ENCODE measurements at places on chromosomes 16 and 17.
A peak's percentile ranks its signal among the peaks of the same experiment; 100 is the strongest.

GRCh38 chr17:77492446-77493237 is 351.9 kb downstream of the SEC14L1 start:
- no peak for DNase-seq

- no peak for DNase-seq
Observed at GRCh38 chr16:87860553-87861299, 8.6 kb downstream of the SLC7A5 start.

GRCh38 chr16:88734361-88734728 is 28.0 kb downstream of the CTU2 start:
- no peak for DNase-seq

- no peak for DNase-seq
Observed at GRCh38 chr16:17830651-17831050, 359.9 kb upstream of the XYLT1 start.

DNA sequence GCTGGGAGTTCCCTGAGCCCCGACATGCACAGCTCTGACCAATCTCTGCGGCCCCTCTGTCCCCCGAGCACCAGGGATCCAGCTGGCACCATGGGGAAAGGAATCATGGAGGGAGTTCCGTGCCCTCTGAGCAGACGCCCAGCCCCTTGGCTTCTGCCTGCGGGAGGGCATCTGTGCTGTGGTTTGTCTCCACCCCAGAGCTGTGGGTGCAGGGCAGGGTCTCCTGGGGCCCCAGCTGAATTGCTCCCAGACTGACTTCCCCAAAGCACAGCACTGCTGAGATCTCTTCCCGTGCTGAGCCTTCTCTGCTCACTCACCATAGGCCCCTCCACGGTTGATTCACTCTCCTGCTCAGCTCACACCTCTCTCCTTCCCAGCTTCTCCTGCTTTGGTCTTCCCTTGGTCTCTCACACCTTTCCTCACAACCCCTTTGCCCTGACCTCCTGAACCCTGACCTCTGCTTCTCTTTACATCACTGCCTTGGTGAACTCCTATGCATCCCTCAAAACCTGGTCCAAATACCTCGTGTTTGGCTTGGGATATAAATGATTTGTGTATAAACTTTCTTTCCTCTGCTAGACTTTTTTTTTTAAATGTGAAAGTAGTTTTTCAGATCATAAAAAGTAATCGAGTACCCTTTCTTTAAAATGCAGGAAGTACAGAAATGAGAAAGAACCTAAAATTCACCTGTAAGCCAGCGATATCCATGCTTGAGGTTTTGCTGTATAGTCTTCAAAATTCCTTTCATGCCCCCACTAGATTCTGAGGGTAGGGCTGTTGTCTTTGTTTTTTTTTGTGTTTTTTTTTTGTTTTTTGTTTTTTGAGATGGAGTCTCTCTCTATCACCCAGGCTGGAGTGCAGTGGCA is 265.3 kb downstream of the SEC14L1 start:
- no peak for DNase-seq

DNA sequence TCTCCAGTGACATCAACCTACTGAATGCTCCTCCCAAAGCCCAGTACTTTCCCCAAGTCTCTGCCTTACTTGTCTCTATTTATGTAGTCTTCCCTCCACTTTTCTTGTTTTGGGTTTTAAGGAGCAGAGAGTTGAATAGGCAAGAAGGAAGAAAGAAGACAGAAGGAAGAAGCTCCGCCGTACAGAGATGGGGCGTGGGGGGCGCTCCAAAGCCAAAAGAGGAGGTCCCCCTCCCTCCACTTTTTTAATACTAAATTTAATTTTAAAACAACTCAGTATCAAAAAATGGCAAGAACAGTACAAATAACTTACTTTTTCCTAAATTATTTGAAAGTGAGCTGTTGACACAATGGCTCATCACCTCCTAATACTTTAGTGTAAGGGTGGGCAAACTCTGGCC is 4.6 kb downstream of the EFTUD2 start:
- no peak for DNase-seq

DNA sequence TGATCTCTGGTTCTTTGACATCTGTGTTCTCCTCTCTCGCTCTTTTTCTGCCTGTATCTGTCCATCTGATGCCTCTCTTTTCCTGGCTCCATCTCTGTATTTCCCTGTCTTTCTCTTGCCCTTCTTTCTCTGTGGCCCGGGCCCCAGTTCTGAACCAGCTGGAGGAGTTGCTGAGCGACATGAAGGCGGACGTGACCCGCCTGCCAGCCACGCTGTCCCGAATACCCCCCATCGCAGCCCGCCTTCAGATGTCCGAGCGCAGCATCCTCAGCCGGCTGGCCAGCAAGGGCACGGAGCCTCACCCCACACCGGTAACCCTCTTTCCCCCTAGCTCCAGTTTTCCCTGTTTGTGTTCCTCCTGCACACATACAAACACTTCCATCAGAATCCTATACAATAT is 5.8 kb downstream of the RNF227 start:
- DNase-seq, result no peak

GRCh38 chr16:89843409-89844350 is 15.4 kb downstream of the SPIRE2 start:
- no peak for DNase-seq

DNA sequence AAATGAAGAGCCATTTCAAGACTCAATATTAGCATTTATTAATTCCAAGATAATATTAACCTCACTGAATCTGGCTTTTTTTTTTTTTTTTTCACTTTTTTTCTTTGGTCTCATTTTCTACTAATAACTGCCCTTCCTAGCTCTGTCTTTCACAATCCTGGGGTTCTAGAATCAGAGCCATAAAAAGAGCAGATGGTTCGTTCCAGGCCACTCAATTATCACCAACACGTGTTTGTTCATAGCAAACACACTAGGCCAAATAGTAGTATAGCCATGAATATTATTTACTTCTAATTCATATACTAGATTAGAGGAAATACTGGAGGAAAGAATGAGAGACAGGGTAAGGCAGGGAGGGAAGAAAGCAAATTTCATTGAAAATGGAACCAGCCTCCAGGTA is 39.8 kb downstream of the TEX2 start:
- no peak for DNase-seq

DNA sequence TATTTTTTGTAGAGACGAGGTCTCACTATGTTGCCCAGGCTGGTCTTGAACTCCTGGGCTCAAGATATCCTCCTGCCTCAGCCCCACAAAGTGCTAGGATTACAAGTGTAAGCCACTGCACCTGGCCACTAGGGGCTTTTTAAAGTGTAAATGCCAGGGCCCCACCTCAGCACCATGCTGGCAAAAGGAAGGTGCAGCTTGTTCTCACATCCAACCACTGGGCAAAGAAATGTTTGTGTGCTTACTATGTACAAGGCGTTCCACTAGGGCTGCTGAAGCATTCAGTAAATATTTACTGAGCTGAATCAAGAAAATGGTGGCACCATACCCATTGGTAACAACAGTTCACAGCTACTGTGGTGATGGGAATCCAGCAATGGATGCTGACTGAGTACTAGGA is 22.6 kb downstream of the COG1 start:
- no peak for DNase-seq

GRCh38 chr16:76459111-76459510 is 181.9 kb downstream of the CNTNAP4 start:
- no peak for DNase-seq

- no peak for DNase-seq
Observed at GRCh38 chr17:80983545-80983944, 8.1 kb upstream of the CHMP6 start.

DNA sequence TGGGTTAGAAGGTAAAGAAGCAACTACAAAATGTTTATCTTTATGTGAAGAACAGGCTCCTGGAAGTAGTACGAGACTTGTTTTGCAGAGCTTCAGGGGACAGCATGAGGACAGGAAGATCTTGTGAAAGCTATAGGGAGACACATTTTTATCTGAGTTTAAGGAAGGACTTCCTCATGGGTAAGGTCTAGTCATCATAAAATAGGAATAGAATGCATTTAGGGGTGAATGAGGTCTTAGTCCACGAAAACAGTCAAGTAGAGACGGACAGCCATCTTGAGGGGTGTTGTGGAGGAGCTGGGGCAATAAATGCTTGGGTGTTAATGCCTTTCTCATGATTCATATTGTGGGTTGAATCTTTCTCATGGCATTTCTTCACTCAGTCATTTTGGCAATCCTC is 24.3 kb downstream of the KCNJ16 start:
- DNase-seq, result no peak

GRCh38 chr16:27316038-27316680 is 2.4 kb downstream of the IL4R start:
- DNase-seq, result no peak

DNA sequence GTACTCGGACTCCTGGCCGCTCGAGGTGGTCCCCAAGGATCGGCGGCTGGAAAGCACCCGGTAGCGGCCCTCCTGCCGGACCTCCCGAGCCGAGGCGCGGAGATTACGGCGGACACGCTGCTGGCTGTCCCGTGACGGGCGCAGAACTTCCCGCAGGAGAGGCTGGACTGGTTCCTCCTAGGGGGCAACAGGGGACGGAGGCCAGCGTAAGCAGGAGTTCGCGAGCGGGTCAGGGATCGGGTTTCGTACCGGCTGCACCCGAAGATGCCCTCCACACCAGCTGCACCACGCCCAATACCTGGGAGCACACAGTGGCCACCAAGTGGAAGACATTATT is 341 bp downstream of the SLC7A6OS start:
- DNase-seq, result no peak

DNA sequence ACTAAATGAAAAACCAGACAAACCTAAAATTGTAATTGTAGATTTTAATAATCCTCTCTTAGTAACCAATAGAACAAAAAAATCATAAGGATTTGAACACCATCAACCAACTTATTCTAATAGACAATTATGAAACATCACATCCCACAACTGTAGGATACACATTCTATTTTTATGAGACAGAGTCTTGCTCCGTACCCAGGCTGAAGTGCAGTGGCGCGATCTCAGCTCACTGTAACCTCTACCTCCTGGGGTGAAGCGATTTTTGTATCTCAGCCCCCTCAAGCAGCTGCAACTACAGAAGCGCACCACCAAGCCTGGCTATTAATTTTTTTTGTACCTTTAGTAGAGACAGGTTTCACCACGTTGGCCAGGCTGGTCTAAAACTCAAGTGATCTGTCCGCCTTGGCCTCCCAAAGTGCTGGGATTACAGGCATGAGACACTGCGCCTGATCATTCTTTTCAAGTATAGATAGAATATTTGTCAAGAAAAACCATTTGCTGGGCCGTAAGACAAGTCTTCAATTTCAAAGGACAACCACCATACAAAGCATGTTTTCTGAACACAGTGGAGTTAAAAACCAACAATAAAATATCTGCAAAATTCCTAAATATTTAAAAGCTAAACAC is 49.8 kb downstream of the CREBBP start:
- DNase-seq, result no peak

- DNase-seq, result no peak
Observed at GRCh38 chr16:86306011-86306644, 204.2 kb upstream of the FOXF1 start.

DNA sequence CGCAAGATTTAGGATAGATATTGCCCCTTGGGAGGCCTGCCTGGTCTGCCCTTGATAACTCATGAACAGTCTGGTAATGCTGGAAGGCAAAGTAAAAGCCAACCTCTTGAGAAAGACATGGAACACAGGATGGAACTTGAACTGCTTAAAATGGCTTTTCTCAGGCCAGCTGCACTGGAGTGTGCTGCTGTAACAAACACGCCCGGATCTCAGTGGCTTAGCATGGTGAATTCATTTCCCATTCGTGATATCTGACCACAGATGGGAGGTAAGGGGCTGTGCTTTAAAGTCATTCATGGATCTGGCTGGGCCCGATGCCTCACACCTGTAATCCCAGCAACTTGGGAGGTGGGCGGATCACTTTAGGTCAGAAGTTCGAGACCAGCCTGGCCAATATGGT is 113.2 kb downstream of the WWOX start:
- no peak for DNase-seq

- DNase-seq, result no peak
Observed at GRCh38 chr17:72654706-72655105, 437.8 kb downstream of the SLC39A11 start.

- DNase-seq, result no peak
Observed at GRCh38 chr16:54812229-54812628, 118.4 kb upstream of the IRX5 start.

- DNase-seq, result no peak
Observed at GRCh38 chr17:7183433-7184090, 4.4 kb upstream of the ASGR1 start.

GRCh38 chr16:60214311-60214710 is 1480.2 kb upstream of the GOT2 start:
- no peak for DNase-seq

- no peak for DNase-seq
Observed at GRCh38 chr16:77995843-77996455, 26.4 kb upstream of the CLEC3A start.

- peak; percentile 87 for DNase-seq
Observed at GRCh38 chr17:58487589-58488427, at the start of gene HSF5. Gene HSF5 (minus strand): TSS chr17:58488408. CDS start chr17:58488274, 134 bp downstream.

DNA sequence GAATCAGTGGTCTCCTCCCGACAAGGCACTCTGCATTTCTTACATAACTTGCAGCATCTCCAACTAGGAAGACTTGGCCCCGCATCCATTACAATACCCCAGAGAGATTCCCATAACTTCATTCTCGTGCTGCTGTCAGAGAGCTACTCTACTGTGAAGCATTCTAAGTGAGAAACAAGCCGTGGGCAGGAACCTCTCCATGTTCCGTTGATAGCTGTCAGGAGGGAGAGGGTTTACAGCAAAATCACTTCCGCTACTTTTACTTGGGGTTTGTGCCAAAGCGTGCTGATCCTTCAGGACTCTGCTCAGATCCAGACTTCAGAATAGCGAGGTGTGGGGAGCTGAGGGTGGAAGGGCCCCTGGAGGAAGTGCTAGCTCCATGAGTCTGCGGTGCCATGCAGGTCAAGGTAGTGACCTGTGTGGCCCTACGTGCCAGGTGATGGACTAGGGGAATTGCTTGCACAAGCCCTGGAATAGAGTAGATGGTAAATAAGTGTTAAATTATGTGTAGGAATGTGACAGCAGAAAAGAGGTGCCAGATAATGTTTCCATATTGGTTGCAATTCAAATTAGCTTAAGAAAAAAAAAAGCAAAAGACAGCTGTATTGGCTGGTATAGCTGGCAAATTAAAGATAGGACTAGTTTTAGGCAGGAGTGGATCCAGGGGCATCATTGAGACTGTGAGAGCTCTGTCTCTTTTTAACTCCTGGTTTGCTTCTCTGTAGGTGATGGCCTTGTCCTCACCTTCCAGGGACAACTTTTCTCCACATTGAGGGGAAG is 358.5 kb upstream of the ERCC4 start:
- no peak for DNase-seq

- no peak for DNase-seq
Observed at GRCh38 chr16:11416228-11417001, 71.2 kb downstream of the RMI2 start.

- no peak for DNase-seq
Observed at GRCh38 chr16:56424404-56424764, 961 bp downstream of the AMFR start.

DNA sequence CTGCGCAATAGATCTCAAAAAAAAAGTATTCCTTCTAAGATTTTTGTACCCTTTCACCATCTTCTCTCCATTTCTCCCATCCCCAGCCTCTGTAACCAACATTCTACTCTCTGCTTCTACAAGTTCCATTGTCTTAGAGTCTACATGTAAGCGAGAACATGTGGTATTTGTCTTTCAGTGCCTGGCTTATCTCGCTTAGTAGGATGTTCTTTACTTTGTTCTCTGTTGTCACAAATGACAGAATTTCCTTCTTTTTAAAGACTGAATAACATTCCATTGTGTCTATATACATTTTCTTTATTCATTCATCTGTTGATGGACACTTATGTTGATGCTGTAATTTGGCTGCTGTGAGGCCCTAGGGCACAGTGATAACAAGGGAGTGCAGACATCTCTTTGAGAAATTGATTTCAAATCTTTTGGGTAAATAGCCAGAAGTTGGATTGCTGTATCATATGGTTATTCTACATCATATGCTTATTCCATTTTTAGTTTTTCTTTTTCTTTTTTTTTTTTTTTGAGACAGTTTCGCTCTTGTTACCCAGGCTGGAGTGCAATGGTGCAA is 37.7 kb upstream of the MYH10 start:
- no peak for DNase-seq
